GM19239 (cell line): ENCODE measurements at places on chromosomes 6 and 20.

DNA sequence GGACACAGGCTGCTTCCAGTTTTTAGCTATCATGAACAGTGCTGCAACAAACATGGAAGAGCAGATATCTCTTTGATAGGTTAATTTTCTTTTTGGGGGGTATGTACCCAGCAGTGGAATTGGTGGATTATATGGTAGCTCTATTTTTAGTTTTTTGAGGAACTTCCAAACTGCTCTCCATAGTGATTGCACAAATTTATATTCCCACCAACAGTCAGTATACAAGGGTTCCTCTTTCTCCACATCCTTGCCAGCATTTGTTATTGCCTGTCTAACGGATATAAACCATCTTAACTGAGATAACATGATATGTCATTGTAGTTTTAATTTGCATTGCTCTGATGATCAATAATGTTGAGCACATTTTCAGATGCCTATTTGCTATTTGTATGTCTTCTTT, 237.6 kb downstream of the MMUT start:
- DNase-seq: no peak

DNA sequence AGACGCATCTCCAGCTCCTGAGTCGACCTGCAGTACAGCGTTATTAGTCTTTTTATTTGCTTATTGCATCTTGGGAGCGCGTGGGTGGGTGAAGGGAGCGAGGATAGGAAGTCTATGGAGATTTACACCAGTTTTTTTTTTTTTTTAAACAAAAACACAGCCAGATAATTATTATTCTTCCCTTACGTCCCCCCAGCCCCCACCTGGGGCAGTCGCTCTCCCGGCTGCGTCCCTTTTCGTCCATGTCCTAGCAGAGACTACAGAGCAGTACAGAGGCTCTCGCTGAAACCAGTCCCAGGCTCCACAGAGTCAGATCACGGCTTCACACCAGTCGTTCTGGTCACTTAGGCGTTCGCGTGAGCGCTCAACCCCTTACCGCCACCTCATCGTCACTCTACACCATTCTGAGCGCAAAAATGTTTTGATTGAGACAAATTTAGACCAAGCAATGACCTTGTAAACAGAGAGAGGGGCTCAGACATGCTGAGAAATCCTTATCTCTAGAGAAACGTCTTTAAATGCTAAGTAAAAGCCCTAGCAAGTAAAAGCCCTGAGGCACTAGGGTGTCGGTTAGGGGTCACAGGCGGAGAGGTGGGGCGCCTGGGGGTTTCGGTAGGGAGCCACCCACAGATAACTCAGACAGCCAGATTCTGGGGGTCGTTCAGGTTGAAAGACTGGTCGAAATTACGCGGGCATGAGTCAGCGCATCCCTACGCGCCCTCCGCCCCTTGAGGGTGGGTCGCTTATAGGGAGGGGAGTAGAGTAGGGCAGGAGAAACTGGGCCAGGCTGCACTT, 975 bp upstream of the PPT2 start:
- DNase-seq: no peak

GRCh38 chr6:51199105-51199552, 380.5 kb downstream of the TFAP2B start:
- no peak for DNase-seq

- no peak for DNase-seq
Measured at GRCh38 chr6:146545581-146545980, 1.9 kb downstream of the RAB32 start.

DNA sequence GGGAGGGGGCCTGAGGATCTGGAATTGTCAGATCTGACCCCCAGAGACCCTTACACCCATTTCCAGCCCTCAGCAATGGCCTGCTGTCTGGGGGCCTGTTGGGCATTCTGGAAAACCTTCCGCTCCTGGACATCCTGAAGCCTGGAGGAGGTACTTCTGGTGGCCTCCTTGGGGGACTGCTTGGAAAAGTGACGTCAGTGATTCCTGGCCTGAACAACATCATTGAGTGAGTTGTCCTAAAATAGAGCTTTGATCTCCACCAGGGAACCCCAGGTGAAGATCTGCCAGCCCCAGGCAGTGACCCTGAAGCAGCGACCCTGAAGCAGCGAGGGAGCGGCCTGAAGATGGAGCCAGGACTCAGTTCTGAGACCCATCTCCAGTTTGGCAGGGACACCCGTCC, 2.2 kb downstream of the BPIFA1 start:
- DNase-seq: no peak

GRCh38 chr6:28981431-28981832, 23.7 kb downstream of the ZNF311 start:
- DNase-seq: no peak

DNA sequence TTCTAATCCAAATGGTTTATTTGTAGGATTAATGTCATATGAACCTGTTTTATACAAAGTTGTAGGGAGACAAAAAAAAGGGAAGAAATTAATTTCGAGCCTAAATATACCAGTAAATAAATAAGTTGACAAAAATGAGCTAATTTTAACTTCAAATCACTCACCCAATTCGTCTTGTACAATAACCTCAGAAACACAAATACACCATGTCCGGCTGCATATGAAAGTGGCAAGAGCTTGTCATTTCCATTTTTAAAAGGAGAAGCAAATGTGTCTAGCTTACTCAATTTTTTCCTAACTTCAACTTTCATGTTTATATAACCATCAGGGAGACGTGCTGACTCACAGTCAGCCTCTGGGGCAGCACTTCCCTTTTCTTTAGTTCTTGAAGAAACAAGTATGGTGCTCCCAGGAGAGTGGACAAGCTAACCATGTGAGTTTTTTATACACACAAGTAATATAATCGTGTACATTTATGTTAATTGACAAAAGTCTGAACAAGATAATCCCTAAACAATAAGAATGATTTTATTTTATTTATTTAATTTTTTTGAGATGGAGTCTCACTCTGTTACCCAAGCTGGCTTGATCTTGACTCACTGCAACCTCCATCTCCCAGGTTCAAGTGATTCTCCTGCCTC, 55.5 kb upstream of the SGK1 start:
- DNase-seq: peak; percentile 29

DNA sequence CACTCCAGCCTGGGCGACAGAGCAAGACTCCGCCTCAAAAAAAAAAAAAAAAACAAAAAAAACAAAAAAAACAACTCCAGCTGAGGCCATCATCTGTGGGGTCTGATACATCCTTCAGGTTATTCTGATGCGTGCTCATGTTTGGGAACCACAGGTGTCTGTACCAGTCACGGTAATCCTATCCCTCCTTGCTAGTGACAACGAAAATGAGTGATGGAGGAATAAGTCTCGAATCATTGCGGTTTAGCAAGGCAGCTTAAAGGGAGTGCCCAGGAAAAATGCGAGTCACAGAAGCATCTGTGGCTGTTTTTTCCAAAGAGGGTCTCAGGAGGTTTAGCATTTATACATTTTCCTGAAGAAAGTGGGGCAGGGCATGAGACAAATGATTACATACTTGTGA, 48.8 kb downstream of the MCUR1 start:
- DNase-seq: no peak

DNA sequence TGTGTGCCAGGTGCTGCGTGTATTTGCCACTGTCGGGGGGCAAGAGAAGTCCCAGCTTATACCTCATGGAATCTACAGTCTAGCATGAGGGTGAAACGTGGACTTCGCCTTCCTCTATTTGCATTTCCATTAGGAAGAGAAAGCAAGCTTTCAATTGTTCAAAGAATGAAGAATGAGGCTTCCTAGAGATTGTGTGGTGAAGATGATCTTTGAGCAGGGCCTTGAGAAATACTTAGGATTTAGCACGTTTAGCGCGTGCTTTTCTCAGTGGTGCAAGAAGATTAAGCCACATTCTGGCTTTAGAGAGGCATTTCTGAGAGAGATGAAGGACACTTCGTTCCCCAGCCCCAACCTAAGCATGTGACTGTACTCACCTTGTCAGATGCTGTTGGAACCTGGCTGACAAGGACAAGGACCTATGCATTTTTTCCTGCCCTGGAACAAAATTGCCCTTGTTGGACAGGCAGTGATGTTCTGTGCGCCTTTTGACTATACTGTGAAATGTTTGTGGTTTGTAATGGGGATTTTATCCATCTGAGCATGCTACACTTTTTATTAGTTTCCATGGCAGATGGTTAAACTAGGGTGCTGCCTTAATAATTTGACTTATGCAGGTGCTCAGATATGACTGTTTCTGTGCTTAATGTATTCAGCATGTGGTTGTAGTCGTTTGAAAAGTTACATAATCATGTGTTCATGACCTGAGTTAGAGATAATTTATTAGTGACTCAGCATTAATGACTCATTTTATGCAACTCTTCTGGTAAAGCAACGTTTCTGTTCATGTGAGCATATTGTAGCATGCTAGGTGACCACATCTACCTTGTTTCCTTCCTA, 10.7 kb downstream of the TULP4 start:
- DNase-seq: no peak

GRCh38 chr20:35446356-35447078, 8.5 kb upstream of the GDF5 start:
- DNase-seq: no peak
